GM12865 (cell line): ENCODE measurements at places on chromosomes 4 and X.

- no peak for DNase-seq
Measured at GRCh38 chr4:101807351-101807750, 16.8 kb downstream of the BANK1 start.

DNA sequence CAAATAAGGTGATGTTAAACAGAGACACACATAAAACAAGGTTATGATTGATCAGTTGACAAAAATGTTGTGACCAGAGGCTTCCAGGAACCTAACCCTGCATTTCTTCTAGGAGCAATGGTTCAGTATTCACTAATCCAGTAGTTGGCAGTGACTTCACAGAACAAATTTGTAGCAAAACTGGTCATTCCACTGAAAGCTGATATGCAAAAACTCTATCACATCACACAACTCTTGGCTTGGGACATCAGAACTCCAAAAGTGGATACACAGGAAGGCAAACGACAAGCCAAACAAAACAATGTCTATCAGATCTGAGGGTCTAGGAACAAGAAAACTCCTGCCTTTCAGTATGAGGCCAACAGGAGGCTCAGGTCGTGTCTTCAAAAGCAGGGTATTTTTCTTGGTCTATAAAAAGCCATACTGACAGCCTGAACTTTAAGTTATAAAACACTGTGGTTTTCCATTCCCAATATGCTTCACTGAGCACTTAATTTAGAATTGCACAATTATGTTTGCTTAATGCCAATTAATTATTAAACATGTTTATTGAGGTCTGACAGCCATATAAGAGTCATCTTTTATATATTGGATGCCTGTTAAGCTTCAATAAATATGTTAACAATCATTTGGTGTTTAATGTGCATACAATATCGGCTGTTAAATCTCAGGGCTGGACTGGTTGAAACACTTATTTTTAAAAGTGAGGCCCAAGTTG lies 45.6 kb downstream of the SOD3 start:
- no peak for DNase-seq

- no peak for DNase-seq
Measured at GRCh38 chrX:74421740-74422352, 553 bp downstream of the SLC16A2 start.

DNA sequence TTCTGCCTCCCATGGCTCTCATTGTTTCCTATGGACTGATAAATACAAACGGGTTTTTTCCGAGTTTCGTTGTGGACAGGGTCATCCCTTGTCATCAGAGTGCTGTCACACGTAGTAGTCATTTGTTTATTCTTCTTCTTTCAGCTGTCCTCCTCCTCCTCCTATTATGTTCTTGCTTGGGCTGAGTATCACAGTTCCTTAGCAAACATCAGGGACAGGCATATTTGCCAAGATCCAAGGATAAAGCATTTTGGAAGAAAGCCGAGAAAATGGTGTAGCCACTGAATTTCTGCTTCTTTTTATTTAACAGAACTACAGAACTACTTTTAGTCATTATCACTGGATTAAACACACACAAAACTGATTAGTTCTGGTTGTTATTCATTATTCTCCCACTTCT lies 167.9 kb downstream of the MAML3 start:
- DNase-seq, result no peak

GRCh38 chrX:136215559-136215958 lies 35.6 kb downstream of the MAP7D3 start:
- no peak for DNase-seq

GRCh38 chrX:16825264-16826035 lies 39.2 kb downstream of the TXLNG start:
- peak; percentile 4 for DNase-seq

DNA sequence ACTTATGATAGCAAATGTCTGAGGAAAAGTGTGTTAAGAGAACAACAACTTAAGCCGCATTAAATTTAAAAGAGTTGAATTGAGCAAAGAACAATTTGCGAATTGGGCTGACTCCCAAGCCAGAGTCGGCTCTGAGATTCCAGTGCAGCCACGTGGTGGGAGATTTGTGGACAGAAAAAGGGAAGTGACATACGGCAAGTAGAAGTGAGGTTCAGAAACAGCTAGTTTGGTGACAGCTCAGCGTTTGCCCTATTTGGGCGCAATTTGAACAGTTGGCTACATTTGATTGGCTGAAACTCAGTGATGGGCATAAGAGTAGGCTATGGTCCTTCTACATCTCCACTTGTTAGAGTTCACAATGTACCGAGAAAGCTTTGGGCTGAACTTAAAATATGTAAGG lies 124.0 kb downstream of the PRKX start:
- DNase-seq, result no peak
